ENCODE measurements at places on chromosomes 16 and 17. TPM values are rescaled to one million over a fixed set of nuclear protein-coding genes. Genes with fewer than 3 reads are reported as not detected.

Gene KRTAP2-3
- not detected for total RNA-seq

Gene EME1
- total RNA-seq: 1.0 TPM

Gene TP53TG3F
- total RNA-seq: not detected

Gene RTN4RL1
- 0.60 TPM for total RNA-seq

Gene ARHGDIG
- 1.2 TPM for total RNA-seq

Gene BAIAP3
- total RNA-seq: 1.4 TPM

Gene SPNS2
- 84.6 TPM for total RNA-seq

Gene EIF3CL
- 187 TPM for total RNA-seq

Gene GJC1
- total RNA-seq: 13.9 TPM

Gene GFAP
- not detected for total RNA-seq

Gene RFWD3
- total RNA-seq: 19.4 TPM

Gene VTN
- 0.14 TPM for total RNA-seq

DNA sequence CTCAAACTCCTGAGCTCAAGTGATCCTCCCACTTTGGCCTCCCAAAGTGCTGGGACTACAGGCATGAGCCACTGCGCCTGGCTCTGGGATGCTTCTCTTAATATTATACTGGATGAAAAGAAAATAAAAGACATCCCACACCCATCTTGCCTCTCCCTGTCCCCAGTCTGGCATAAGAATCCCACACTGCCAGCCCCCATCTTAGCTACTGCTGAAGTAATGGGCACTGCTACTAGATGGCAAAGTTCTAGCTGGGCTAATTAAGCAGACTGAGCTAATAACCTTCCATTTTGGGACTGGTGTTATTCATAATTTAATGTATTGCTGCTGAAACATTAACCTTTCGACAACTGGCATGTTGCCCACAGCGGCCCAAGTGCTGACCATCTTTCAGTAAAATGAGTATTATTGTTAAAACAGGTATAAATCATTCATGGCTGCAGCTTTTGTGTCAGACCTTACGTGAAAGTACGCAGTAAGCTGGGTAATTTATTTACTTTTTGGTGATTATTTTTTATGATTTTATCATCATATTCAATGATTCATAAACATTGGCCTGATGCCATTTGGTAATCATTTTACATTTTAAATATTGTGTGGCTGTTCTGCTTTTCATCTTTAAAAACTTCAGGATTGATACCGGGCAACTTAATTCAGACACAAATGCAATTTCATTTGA lies 47.4 kb upstream of the ZFHX3 start:
- peak; percentile 26 for DNase-seq

DNA sequence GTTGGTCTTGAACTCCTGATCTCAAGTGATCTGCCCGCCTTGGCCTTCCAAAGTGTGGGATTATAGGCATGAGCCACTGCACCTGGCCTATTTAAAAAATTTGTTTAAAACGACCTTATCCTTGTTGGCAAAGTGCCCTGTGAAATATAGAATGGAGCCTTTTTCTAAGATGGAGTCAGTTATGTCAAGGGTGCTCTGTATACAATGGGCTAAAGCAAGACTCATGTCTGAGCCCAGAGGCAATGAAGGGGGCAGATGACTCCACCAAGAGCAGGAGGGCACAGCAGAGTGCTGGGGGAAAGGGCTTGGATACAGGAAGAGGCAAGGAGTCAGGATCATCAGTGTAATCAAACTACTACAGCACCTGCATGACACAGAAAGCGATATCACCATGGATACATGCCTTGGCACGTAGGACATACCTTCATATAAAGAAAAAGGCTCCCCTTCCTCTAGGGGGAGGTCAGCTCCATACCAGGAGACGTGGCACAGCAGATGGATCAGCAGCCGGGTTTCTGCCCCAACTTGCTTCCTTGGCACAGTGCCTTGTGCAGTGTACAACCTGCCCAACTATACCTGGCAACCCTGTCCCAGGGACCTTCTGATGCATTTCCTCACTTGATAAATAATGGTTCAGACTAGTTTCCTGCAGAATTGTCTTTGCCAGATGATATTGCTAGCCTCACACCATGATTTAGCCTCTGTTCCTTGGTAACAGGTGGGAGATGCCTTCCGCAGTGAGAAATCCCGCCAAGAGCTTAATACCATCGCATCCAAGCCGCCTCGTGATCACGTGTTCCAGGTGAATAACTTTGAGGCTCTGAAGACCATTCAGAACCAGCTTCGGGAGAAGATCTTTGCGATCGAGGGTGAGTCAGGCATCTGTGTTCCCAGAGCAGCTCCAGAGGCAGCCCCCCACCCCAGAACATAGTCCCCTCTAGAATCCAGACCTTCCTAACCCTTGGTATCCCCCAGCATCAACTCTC lies 15.3 kb downstream of the ITGAM start:
- DNase-seq: no peak

- peak; percentile 87 for DNase-seq
Measured at GRCh38 chr16:66660422-66661209, 35.9 kb downstream of the CMTM4 start.

GRCh38 chr17:80453126-80453997 lies 23.0 kb downstream of the NPTX1 start:
- no peak for DNase-seq

GRCh38 chr16:11033629-11034420 lies 89.5 kb downstream of the CLEC16A start:
- DNase-seq: no peak

DNA sequence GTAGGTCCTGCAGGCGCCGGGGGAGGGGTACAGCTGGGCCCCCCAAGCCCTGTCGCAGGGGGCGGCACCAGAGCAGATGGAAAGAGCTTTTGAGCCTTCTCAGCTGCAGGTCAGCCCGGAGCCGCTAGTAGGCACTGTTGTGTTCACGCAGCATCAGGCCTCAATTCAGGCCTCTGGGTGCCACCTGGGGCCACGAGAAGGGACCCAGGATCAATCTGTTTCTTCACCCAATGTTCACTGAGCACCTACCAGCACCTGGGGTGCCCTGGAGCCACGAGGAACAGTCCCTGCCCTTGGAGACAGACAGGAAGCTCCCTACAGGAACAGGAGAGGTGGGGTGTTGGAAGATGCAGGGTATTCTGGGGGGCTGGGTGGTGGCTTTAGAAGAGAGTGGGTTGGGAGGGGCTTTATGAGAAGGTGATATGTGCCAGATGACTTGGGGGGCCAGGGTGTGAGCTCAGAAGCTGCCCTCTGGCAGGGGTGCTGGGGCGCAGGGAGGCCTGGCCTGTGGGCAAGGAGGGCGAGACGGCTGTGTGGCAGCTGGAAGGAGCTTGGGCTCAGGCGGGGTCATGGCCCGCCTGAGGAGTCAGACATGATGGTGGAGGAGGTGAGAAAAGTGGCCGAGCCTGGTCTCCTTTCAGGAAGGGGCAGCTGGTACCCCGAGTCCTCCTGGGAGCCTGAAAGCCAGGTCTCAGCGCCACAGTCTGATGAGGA lies 121.9 kb upstream of the GSE1 start:
- DNase-seq: peak; percentile 17

- DNase-seq: no peak
Measured at GRCh38 chr16:11610121-11610505, 23.4 kb upstream of the LITAF start.

DNA sequence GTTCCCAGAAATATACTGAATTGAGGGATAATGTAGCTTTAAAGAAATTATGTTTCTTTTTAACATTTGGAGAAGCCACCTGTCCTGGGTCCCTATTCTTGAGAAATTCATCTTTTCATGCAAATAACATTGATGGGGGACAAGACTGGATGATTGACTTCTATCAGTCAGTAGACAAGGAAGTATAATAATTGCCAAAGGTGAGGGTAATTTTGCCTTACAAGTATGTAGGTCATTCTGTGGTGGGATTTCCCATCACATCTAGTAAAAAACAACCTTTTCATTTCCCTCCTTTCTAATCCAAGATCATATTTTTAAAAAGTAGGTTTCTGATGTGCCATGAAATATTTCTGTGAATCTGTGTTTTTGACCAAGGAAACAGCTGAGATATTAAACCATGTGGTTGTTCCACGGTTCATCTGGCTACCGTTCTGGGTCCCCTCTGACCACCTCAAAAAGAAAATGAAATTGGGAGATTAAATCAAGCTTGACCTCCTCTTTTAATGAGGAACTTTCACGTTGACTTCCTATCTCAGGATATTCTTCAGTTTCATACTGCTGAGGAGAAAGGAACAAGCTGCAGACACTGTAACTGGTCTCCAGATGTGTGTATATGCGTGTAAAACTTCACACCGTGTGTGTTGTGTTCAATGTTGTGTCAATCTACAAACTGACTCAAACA lies 138.6 kb downstream of the MAP2K6 start:
- DNase-seq: no peak

DNA sequence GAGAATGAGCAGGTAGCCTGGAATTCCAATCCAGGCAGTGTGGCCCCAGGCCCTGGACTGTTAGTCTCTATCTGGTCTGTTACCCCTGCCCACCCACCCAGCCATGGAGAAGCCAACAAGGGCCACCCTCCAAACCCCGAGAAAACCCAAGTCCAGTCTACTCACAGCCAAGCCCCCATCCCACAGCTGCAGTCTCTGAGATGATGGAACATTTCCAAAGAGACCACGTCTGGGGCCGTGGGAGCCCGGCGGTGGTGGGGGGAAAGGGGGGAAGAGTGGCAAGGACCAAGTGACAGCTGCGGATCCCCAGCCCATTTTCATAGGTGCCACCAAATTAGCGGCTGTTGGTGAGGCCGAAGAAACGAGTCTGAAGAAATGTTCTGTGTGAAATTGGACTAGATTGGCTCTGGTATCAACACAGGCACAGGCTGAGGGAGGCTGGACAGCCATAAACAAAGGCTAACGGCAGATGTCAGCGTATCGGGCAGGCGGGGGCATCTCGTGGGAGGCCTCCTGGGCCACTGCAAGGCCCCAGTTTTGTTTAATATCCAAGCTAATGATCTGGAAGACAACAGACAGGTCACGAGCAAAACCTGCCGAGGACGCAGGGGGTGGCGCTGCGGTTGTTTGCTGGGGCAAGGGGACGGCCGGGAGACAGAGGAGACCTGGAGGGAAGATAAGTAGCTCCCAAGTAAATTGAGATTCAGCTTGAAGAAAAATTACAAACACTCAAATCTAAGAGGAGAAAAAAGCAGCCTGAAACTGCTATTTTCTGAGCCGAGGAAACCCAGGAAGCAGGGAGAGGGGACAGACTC lies 53.4 kb downstream of the RBFOX3 start:
- no peak for DNase-seq

GRCh38 chr16:83994087-83994486 lies 26.0 kb downstream of the NECAB2 start:
- peak; percentile 28 for DNase-seq

GRCh38 chr17:61326330-61326729 lies 73.3 kb upstream of the TBX2 start:
- DNase-seq: no peak

- DNase-seq: peak; percentile 91
Measured at GRCh38 chr17:18248300-18248731, 10.2 kb downstream of the FLII start.

DNA sequence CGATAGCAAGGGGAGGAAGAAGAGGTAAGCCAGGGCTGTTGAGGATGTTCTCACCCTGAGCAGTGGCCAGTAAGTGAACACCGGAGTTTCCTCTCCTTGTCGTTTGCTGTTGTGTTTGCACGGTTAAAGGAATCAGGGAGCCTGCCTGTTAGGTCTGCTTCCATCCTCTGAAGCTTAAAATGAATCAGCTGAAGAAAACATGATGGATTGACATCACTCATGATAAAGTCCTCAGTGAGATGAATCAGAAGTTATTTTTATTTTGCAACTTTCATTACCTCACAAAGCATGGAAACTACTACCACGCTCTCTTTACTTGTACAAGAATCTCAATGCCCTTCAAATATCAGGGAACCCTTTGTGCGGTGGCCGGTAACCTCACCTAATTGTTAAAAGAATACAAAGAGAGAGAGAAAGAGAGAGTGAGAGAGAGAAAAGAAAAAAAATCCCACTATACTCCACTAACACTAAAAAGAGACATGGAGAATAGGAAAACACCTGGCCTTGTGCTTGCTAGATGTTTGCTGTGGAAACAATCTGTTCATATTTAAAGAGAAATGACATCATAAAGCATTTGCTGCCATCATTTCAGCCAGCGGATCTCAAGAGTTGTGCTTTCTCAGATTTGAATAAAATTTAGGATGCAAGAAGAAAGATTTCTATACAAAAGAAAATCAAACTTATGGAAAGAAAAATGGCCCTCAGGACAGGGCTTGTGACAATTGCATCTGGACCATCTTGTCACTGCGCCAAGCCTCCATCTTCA lies 441.6 kb upstream of the SALL1 start:
- no peak for DNase-seq

- DNase-seq: no peak
Measured at GRCh38 chr16:73091174-73091573, 43.2 kb upstream of the ZFHX3 start.

GRCh38 chr16:6428861-6429260 lies 903.8 kb upstream of the RBFOX1 start:
- DNase-seq: no peak

DNA sequence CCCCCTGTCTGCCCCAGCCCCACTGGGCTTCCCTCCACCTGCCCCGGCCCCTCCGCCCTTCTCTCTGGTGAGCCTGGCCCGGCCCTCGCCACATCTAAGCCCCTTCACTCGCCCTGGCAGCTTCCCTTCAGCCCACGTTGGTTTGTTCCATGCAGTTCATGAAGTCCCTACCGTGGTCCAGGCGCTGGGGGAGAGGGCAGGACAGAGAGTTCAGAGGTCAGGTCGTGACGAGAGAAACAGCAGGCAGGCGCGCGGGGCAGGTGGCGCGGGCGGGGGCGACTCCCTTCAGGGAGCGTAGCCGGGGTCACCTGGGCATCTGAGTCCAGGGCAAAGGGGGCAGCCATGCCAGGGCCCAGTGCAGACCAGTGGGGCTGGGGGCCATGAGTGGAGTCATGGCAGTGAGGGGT lies 8.9 kb upstream of the TEDC2 start:
- no peak for DNase-seq

- DNase-seq: peak; percentile 44
Measured at GRCh38 chr16:72961115-72961832, 86.7 kb downstream of the ZFHX3 start.

DNA sequence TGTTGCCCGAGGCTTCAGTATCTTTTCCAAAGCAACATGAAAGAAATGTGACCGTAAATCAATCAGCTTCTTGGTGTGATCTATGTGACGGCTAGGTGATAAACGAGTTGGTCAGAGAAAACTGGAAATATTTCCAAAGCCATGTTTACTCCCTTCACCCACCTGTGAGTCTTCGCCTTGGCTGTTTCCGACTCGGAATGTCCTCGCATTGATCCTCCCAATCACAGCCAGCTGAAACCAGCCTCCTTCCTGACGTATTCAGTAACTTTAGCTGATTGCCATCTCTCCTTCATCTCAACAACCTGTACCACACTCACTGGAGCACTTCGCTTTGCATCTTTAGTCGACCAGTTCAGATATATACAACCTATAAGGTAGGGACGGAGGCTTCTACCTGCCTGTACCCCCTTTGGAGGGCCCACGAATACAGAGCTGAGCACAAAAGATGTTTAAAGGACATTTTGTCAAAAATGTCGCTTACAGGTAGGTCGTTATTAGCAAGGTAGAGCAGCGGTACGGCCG lies 705 bp downstream of the KRABD2 start:
- peak; percentile 55 for DNase-seq

DNA sequence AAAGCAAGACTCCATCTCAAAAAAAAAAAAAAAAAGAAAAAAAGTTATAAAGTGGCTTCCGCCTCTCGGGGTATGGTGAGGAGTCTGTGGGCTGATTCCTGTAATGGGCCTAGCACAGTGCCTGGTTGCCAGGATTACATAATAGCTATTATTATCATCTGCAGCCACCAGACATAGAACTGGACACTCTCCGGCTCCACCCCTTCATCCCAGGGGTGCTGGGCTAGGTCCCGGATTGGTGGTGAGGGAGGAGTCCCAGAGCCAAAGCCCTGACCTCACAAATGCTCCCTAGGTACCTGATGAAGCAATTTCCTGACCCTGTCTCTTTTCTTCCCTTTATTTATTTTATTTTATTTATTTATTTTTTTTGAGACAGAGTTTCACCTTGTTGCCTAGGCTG lies 11.6 kb upstream of the ADGRG1 start:
- DNase-seq: no peak
